ENCODE measurements at places on chromosomes 7 and 10. TPM values are rescaled to one million over a fixed set of nuclear protein-coding genes. Genes with fewer than 3 reads are reported as not detected.

GRCh38 chr10:29839826-29840515 is 205.2 kb upstream of the SVIL start:
- DNase-seq = no peak

DNA sequence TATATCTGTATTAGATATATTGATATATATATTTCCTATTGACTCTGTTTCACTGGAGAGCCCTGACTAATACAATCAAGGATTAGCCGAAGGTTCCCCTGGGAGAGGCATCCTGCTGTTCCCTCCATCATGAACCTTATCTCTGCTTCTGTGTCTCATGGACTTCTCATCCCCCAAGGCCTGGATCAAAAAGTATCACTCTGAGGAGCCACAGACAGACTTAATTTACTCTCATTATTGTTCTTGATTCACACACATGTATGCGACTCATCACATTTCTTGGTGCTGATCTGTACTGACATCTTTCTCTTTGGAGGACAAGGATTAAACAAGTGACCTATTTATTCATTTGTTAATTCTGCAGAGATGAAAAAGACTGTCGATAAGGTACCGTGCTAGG is 550.2 kb downstream of the KCNMA1 start:
- no peak for DNase-seq

GRCh38 chr10:11863353-11864109 is 40.4 kb downstream of the PROSER2 start:
- DNase-seq = no peak

- DNase-seq = no peak
Observed at GRCh38 chr10:133438711-133439273, 14.4 kb upstream of the SPRN start.

- no peak for DNase-seq
Observed at GRCh38 chr10:73790886-73791625, 5.7 kb downstream of the ZSWIM8 start.

- DNase-seq = no peak
Observed at GRCh38 chr7:531777-532176, 12.1 kb upstream of the PDGFA start.

DNA sequence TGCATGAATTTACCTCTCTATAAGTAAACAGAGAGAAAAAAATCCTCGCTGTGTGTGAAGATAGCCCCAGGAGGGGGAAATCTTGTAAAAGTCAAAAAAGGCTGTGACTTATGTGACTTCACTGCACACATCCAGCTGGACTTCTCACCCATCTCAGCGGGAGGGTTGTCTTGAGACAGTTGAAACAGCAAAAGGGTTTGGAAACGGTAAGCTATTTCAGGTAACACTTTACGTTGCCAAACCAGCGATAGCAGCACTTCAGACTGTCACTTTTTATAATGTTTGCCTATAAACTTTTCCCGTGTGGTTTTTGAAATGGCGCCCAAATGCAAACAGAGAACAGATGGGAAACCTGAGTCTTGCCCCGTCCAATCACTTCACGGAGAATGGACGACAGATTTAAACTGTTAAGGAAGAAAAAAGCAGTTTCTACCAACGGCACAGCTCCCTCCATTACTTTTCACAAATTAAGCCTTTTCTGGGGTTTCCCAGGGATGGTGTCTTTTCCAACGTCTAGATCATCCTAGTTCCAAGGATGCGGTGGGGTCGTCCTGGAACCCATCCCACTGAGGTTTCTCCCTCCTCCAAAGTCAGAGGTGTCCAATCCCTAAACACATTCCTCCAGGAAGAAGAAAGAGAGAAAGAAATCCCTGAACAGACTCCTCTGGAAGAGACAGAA is 25.2 kb downstream of the FGFR2 start:
- no peak for DNase-seq

- DNase-seq = peak; percentile 51
Observed at GRCh38 chr7:1512781-1513656, 8.8 kb upstream of the INTS1 start.

DNA sequence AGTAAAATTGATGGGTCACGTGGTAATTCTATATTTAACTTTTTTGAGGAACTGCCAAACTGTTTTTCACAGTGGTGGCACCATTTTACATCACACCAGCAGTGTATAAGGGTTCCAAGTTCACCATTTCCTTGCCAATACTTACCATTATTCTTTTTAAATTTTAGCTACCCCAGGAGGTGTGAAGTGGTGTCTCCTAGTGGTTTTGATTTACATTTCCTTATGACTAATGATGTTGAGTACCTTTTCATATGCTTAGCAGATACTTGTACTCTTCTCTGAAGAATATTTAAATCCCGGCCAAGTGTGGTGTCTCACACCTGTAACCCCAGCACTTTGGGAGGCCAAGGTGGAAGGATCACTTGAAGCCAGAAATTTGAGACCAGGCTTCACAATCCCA is 28.5 kb downstream of the FHIP2A start:
- DNase-seq = no peak

- DNase-seq = no peak
Observed at GRCh38 chr7:19701471-19701870, 7.4 kb downstream of the POLR1F start.

DNA sequence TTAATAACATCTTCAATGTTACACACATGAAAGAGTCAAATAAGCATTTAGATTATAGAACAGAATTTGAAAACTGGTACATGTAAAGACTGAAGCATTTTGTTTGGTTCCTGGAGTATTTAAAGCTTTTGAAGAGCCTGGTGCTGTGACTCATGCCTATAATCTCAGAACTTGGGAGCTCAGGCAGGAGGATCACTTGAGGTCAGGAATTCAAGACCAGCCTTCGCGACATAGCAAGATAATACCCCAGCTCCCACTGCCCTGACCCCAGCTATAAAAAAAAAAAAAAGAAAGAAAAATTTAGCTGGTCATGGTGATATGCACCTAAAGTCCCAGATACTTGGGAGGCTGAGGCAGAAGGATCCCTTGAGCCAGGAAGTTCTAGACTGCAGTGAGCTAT is 87.8 kb downstream of the HDAC9 start:
- DNase-seq = no peak

DNA sequence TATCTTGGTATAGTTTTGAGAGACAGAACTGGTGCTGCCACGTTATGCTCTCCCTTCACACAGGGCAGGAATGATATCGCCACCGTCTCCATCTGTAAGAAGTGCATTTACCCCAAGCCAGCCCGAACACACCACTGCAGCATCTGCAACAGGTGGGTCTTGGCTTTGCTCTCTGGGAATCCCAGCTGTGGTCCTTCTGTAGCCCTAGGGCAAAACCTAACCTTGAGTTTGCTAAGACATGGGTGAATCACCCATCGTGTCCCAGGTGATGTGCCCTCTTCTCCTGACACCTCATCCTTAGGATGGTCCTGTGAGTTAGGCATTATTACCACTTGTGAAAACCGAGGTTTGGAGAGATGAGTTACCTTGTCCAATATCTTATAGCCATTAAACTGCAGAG is 6.4 kb downstream of the ZDHHC16 start:
- no peak for DNase-seq

DNA sequence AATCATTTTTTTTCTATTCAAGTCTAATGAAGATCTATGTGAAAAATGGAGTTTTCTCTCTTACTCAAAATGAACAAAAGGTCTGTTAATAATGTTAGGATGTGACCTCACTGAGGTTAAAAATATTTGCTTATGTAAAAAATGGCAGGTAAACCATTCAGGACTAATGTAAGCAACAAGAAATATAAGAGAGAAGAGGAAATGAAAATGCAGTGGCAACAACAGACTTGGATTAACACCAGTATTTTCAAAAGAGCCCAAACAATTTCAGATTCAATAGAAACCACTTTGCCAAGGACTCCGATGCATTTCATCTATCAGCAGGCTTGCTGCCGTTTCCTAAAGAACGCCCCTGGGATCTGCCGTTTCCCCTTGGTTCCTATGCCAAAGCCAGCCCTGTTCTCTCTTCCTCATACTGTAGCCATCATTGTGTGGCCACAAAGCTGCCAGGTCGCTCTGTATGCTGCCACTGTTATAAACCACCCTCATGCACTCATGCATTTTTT is 66.4 kb downstream of the MTURN start:
- no peak for DNase-seq

- DNase-seq = no peak
Observed at GRCh38 chr10:60429084-60429849, 39.6 kb upstream of the ANK3 start.

DNA sequence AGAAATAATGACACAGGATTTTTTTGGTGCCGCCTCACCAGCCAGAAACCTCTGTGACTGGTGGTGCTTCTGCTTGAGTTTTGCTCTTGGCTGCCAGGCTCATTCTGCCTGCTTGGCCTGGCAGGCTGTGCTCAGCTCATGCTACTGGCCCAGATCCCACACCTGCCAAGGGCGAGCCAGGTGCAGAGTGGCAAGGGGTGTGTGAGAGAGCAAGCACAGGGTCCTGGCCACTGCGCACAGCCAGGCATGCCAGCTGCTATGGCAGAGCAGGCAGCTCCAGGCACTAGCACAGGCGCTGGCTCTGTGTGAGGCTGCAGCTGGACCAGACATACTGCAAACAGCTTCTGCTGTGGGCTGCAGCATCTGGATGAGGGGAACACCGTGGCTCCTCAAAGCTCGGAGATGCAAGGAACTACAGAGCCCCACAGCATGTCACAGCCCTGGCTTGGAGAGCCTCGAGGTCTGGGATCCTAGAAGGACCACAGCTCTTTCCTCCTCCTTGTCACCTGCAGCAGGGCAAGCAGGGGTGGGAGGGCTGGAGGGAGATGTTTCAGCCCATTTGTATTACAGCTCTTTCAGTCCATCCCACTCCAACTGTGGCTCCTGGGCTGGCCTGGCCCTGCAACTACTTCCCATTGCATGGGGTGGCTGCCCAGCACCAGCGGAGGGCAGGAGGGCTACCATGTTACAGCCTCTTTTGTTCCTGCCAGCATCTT is 313.4 kb upstream of the SEMA3C start:
- no peak for DNase-seq

GRCh38 chr7:6250364-6250833 is 22.0 kb downstream of the CYTH3 start:
- no peak for DNase-seq

GRCh38 chr10:85047170-85047834 is 718.9 kb downstream of the CCSER2 start:
- no peak for DNase-seq

DNA sequence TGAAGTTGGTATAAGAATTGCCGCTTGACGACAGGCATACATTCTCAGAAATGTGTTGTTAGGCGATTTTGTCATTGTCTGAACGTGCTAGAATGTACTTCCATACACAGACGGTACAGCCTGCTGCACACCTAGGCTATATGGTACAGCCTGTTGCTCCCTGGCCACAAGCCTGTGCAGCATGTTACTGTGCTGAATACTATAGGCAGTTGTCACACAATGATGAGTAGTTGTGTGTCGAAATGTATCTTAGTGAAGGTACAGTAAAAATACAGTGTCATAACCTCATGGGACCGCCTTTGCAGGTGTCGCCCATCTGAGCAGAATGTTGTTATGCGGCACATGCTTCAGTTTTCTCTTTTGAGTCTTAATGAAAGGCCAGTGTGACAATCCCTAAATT is 66.5 kb downstream of the SHH start:
- no peak for DNase-seq

DNA sequence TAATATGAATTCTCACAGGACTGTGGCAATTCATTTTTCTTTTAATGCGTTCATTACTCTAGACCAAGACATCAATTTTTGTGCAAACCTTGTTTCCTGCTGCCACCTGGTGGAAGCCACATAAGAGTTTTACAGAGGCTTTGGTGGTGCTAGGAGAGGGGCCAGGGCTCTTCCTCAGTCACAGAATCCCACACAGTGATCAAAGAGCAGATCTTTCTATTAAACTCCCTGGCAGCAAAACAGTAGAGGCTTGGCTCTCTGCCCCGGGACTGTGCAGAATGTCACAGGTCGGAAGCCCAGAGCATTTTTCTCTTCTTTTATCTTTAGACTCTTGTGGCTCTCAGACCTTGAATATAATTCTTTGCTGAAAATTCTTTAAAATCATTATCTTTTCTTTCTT is 506.4 kb upstream of the C7orf33 start:
- DNase-seq = no peak

DNA sequence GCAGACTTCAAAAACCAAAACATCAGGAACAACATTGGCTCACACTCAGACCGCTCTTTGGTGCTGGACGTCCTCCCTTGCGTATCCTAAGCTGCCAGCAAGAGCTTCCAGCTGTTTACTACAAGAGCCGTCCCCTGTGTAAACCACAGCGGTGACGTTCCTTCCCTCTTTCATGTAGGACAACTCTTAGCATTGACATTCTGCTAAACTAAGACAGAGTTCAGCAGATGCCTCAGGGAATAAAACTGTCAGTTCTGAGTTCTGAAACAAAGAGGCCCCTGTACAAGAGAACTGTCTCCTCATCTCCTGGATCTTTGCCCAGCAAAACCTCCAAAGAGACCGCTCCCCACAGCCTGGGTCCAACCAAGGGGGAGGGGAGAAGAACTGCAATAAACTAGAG is 57.8 kb upstream of the OPALIN start:
- DNase-seq = peak; percentile 48

DNA sequence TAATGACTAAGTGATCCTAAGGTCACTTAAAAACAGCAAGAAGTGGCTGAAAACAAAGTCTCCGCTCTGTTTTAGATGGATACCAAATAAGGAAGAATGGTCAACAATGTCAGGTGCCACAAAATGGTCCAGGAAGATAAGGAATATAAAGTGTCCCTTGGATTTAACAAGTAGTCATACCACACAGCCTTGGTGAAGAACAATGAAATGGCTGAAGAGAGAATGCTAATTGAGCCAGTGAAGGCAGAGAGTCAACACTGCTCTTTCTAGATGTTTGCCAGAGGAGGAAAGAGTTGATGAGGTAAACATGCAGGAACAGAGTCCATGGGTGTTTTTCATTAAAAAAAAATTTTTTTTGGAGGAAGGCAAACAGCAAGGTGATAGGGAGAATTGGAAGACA is 2.1 kb upstream of the CASD1 start:
- no peak for DNase-seq

GRCh38 chr7:80659120-80660055 is 20.9 kb downstream of the CD36 start:
- no peak for DNase-seq

DNA sequence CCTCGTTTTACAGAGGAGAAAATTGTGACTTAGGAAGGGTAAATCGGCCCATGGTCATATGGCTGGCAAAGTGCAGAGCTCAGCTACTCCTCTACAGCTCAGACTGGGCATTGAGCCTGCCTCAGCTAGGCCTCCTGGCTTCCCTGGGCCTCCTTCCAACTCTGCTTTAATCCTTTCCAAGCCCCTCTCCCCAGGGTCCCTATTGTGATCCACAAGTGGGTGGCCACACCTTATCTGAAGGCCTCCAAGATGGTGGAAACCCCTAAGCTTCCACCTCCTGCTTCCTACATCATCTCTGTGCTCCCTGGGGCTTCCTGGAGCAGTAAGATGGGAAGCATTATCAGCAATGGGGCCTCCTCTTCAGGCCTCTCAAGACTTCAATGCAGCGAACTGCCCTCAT is 3.0 kb upstream of the LGI1 start:
- no peak for DNase-seq

- no peak for DNase-seq
Observed at GRCh38 chr10:94080108-94080507, 86.4 kb downstream of the PLCE1 start.

OR6V1 gene
- total RNA-seq = not detected

EPDR1 gene
- total RNA-seq = 23.2 TPM

SYT15B gene
- total RNA-seq = 2.6 TPM

JCAD gene
- total RNA-seq = 51.0 TPM

TPK1 gene
- total RNA-seq = 7.9 TPM

EMX2 gene
- total RNA-seq = 18.2 TPM

CTBP2 gene
- 129 TPM for total RNA-seq

FASTK gene
- total RNA-seq = 63.3 TPM

CYP2C19 gene
- not detected for total RNA-seq

Data from uterus (tissue), 4 donors.